ENCODE measurements at places on chromosomes 1 and 21.

GRCh38 chr21:25639551-25640201, 618 bp downstream of the JAM2 start:
- DNase-seq = peak; percentile 71

DNA sequence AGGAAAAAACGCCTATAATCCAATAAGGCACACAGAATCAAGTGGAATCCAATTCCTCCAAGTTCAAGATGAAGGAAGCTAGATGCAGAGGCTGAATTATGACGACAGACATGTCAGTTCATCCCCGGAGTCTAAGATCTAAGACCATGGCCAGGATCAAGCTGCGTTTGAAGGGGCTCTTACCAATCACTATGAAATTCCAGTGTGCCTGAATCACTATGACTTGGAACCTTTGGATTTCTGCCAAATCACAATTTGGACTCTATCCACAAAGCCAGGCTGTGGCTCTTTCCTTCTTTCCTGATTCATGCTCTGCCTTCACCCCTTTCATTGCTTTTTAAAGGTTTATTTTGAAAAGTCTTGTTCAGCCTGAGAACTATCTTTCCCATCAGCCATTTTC, 17.1 kb downstream of the OLIG2 start:
- no peak for DNase-seq

- no peak for DNase-seq
Measured at GRCh38 chr1:19552291-19553010, 67.1 kb upstream of the CAPZB start.

DNA sequence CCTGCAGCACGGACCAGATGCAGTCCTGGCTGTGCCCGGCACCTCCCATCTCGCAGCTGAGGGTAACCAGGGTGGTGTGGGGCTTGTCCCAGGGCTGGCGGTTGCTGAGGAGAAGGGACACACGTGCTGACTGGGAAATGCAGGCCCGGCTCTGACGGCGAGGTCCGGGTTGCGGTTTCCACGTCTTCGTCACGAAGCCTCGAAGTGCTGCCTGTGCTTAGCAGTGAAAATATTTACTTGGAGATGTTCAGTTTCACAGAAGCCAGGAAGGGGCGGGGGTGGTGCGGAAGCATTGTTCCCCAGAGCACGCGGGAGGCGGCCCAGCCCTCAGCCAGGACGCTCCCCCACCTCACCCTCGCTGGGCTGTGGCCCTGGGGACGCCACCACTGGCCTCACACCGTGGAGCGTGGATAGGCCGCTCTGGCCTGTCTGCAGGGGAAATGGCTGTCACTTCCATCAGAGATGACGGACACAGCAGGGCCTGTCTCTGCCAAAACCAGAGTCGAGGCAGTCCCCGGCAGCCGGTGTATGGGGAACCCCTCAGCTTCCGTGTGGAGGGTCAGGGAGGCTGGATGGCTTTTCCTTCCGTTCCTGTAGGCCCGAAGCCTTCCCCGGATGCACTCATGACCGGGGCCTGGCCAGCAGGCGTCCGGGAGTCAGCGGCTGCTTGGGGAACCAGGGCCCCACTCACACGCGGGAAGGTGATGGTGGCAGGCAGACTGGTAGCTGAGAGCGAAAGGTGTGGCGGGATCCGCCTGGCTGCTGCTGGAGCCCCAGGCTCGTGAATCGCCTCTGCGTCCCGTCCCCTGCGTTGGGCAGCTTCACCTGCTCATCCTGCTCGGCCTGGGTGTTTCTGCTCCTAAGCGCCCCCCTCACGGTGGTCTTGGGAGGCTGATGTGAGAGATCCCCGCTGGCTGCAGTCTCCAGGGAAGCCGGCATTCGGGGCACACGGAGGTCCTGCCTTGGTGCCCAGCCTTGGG, 14.7 kb upstream of the POFUT2 start:
- no peak for DNase-seq

GRCh38 chr1:175470591-175470990, 272.8 kb downstream of the TNR start:
- no peak for DNase-seq

GRCh38 chr1:9853249-9853595, 29.5 kb upstream of the CLSTN1 start:
- no peak for DNase-seq

GRCh38 chr1:175158170-175158591, 34.4 kb downstream of the KIAA0040 start:
- no peak for DNase-seq

GRCh38 chr1:71231751-71232150, 150.9 kb upstream of the ZRANB2 start:
- DNase-seq = no peak

DNA sequence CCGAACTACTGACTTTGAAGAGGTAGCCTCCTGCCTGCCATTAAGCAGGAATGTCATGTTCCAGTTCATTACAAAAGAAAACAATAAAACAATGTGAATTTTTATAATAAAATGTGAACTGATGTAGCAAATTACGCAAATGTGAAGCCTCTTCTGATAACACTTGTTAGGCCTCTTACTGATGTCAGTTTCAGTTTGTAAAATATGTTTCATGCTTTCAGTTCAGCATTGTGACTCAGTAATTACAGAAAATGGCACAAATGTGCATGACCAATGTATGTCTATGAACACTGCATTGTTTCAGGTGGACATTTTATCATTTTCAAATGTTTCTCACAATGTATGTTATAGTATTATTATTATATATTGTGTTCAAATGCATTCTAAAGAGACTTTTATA, 159.8 kb upstream of the SGIP1 start:
- DNase-seq = no peak

DNA sequence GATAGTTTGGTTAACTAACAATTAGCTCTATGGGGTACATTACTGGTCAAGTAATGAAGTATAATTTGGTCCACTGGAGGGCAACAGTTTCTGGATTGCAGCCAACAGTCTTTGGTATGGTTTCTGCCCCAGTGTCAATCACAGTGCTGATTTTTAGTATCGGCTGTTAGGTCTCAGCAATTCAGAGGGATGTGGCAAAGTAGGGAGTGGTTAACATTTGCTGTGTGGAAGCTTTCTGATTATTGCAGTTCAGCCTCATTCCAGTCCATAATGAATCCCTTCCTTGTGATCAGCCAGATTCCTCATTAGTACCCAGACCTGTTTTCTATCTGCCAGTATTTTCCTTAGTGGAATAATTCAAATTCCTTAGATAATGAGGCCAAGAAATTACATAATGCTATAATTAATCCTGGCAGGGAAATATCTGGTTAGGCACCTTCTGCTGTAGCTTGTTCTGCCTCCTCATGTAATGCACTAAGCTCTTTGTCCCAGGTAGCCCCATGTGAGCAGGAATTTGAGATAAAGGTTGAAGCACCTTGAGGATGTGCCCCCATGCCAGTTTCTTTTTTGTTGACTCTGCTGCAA, 14.0 kb downstream of the F3 start:
- no peak for DNase-seq

DNA sequence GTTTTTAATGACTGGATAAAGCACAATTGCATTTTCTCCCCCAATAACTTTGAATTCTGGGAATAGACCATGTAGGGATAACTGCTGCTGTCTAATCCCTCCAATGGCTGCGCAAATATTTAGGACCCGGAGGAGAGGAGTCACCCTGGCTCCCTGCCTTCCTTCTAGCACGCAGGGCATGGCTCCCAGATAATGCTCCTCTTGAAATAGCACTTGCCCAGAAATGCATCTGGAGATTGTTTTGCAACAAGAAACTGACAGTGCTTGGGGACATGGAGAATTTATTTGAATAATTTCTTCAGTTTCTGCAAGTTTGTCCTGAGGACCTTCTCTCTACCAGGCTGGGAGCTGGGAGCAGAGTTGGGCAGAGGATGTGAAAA, 83.5 kb downstream of the MAN1C1 start:
- DNase-seq = no peak

DNA sequence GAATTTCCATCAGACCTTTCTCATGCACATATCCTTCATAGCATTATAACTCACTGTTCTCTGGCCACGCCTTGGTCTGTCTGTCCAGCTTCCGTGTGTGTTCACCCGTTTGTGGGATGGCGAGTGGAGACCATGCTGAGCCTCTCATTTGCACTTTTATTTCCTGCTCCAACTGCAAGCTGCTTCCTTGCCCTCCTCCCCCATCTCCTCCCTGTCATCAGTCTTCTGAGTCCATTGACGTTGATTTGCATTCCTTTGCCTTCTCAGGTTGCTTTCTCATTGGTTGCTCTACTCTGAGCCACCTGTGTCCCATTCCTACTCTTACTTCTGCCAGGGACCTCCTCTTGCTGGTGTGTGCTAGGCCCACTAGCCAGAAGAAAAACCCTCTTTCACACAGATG, 146.4 kb downstream of the NOS1AP start:
- DNase-seq = no peak

DNA sequence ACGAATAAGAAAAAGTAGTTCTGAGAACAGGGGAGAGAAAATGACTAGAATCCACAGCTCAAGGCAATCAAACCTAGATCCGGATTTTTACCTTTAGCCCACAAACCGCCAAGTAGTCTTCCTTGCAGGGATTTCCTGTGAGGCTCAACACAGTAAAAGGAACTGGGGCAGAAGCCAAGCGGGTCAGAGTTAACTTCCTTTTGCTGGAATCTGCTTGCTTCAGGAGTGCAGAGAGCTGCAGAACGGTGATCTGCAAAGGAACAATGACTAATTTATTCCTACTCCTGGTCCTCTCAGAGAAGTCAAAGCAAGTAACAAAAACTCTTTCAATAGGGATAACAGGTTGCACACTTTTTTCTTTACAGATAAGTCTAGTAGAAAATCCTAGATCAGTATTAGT, 53.4 kb downstream of the UBR4 start:
- no peak for DNase-seq

GRCh38 chr1:232084584-232085223, 458.1 kb downstream of the DISC1 start:
- DNase-seq = no peak
